ENCODE measurements at places on chromosomes 4 and X. TPM values are rescaled to one million over a fixed set of nuclear protein-coding genes. Genes with fewer than 3 reads are reported as not detected.

DNA sequence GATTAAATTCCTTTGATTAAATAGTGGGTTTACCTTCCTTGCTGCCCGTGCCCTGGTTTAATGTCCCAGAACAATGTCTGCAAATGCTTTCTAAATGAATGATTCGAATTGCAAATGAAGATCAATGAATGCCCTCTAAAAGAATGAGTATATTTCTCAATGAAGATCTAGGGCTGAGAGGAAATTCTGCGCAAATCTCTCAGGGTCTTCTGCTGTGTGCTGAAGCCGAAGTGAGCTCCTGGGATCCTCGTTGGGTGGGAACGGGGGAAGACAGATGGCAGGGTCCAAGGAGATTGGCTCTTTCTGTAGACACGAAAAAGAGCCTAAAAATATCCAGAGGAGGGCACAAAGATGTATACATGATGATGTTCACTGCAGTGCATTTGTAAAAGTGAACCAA, 224.8 kb downstream of the STIM2 start:
- H3K27ac ChIP-seq: no peak overlapping the region
- no peaks in the 10 kb centered on the region for H3K4me1 ChIP-seq
- no peak overlapping the region for H3K4me3 ChIP-seq
- H3K27me3 ChIP-seq: no peaks in the 10 kb centered on the region
- DNase-seq: no peak

- DNase-seq: no peak
- H3K27ac ChIP-seq: no peak overlapping the region
- H3K27me3 ChIP-seq: no peaks in the 10 kb centered on the region
- H3K4me1 ChIP-seq: no peaks in the 10 kb centered on the region
- no peaks in the 10 kb centered on the region for H3K36me3 ChIP-seq
- H3K4me3 ChIP-seq: no peak overlapping the region
Observed at GRCh38 chr4:182510836-182511235, 267.6 kb downstream of the TENM3 start.

DNA sequence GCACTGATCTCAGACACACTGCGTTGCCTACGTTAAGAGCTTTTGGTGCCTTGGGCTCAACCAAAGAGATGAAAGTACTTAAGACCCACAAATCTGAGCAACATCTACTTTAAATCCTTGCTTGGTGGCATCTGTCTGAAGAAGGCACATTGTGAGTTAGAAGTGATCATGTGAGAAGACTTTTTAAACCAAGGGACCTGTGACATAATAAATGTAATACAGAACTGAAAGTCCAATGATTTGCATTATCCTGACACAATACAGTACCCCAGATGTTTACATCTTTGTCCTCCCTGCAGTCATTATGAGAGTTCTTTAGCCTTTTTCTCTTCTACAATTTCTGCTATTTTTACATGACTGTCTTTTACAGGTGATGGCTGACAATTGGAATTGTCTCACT, 96.7 kb upstream of the FTHL17 start:
- DNase-seq: no peak
- H3K27me3 ChIP-seq: no peaks in the 10 kb centered on the region
- H3K27ac ChIP-seq: no peak overlapping the region
- H3K36me3 ChIP-seq: peaks cover 2% of the 10 kb centered on the region
- peaks cover 12% of the 10 kb centered on the region for H3K4me1 ChIP-seq

NRK gene
- 0.16 TPM for total RNA-seq

GC gene
- not detected for total RNA-seq

DNA sequence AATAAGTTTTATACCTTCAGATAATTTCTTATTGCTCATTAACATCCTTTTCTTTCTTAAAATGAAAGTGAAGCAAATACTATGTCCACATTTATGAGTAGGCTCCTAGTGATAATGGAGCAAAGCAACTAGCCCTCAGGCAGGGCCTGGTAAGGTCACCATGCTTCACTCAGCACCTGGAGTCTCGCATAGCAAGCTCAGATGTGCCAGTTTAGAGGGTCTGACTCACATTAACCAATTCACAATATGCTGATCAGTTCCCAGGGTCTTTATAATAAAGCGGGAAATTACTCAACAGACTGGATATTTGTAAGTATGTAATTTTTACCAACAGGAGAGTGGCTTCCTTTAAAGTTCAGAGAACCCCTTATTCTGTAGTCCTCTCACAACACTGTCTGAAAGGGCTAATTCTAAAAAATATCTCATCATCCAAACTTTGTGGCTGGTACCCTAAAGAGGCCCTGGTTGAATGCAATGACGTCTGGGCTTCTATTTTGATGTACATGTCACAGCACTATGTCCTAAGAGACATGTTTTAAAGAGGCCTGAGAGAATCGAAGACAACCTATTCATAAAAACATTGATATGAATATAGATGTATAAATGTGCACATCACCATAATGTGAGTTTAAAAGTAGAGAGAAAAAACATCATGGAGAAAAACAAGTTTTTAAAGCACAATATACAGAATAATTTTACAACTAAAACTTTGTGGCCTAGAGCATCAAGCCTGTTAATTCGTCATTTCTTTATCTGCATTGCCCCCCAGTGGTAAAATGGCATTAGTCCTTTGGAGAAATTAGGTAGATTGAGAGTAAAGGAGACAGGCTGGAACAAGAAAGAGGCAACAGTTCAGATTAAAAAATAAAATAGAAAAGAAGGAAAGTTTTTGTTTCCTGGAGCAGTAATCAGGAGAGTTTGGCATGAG, 44.3 kb downstream of the IL21 start:
- no peaks in the 10 kb centered on the region for H3K36me3 ChIP-seq
- H3K4me1 ChIP-seq: peaks cover 4% of the 10 kb centered on the region
- H3K27ac ChIP-seq: no peak overlapping the region
- no peaks in the 10 kb centered on the region for H3K27me3 ChIP-seq

DNA sequence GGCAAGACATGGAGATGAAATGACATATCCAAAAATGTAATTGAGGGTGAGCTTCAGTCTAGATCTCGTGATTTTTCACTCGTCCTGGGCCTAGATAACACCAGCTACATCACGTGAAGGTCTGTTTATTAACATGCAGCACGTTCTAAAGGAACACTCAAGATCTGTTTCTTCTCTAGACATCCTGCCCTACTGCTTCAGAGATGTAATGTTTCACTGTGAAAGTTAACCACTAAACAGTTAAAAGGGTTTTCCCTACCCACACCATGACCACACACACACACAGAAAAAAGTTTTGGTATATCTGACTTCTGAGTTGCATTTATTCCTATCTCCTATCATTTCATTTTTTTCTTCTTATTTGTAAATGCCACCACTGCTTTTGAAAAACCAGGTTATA, 52.3 kb upstream of the SMIM31 start:
- H3K4me1 ChIP-seq: no peaks in the 10 kb centered on the region
- no peak overlapping the region for H3K27ac ChIP-seq
- no peak for DNase-seq
- H3K36me3 ChIP-seq: no peaks in the 10 kb centered on the region

DNA sequence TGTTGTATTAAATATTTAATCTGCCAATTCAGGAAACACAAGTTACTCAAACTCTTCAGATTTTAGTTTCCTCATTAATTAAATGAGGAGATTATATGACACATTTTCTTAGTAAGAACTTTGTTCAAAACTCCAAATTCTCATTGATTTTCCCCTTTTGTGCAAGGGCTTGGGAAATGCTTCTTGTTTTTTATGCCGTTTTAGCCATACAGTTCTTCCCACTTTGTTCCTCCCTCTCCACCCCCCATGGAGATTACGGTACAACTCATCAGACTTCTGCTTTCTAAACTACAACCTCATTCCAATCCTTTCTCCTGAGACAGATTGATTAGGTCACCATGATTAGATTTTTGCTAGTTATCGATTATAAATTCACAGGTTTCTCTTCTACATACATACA, 10.9 kb upstream of the BBS7 start:
- H3K4me3 ChIP-seq: no peak overlapping the region
- no peaks in the 10 kb centered on the region for H3K4me1 ChIP-seq
- H3K36me3 ChIP-seq: no peaks in the 10 kb centered on the region
- DNase-seq: no peak
- no peaks in the 10 kb centered on the region for H3K27me3 ChIP-seq

DNA sequence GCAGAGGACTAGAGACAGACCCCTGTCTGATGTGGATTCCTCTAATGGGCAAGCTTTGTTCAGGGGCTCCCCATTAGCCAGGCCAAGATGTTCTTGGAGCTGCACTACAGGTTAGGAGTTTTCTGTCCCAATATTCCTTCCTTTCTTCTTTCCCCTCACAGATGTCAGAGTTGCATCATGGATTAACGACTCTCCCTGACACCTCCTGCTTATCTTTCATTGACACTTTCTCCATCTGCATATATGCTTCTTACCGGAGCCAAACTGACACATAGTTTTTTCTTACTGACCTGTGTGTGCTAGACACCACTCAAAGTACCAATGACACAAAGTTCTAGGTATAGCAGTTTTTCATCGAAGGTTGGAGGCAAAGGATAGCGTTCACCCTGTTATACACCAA, 228.6 kb upstream of the HCCS start:
- no peaks in the 10 kb centered on the region for H3K27me3 ChIP-seq
- H3K36me3 ChIP-seq: no peaks in the 10 kb centered on the region
- no peaks in the 10 kb centered on the region for H3K4me1 ChIP-seq

UGT2B17 gene
- 0.19 TPM for total RNA-seq

GRCh38 chr4:174460684-174461083, 61.6 kb downstream of the HPGD start:
- peaks cover 50% of the 10 kb centered on the region for H3K4me1 ChIP-seq
- H3K36me3 ChIP-seq: no peaks in the 10 kb centered on the region
- H3K27me3 ChIP-seq: no peaks in the 10 kb centered on the region
- no peak overlapping the region for H3K4me3 ChIP-seq

- no peak overlapping the region for H3K4me3 ChIP-seq
- H3K4me1 ChIP-seq: peaks cover 11% of the 10 kb centered on the region
- DNase-seq: peak; percentile 37
Observed at GRCh38 chr4:89674876-89675459, 162.0 kb downstream of the SNCA start.

DNA sequence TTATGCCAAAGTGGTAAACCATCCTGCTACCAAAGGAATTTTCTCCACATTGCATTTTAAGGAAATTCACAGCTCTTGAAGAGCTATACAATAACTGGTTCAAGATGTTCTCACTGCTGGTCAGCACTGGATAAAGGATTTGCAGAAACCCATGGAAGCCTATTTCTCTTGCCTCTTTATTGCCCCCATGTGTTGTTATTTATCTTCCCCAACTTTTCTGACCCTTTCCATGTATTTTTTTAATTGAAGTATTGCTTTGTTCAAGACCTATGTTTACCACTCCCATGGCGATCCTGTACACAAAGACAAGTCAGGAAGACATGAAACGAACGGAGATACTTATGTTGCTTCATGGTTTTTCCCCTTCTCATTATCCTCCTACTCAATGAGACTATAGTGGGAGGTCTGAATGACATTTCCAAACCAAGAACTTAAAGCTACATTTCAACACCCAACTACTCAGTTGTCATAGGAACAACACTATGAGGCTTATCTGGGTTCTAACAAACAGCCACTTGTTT, 566.4 kb upstream of the DIPK2B start:
- H3K4me1 ChIP-seq: peaks cover 8% of the 10 kb centered on the region
- no peak overlapping the region for H3K27ac ChIP-seq
- H3K4me3 ChIP-seq: no peak overlapping the region
- no peaks in the 10 kb centered on the region for H3K27me3 ChIP-seq
- no peak for DNase-seq

- no peak overlapping the region for H3K4me3 ChIP-seq
- no peaks in the 10 kb centered on the region for H3K27me3 ChIP-seq
- no peak overlapping the region for H3K27ac ChIP-seq
- no peaks in the 10 kb centered on the region for H3K4me1 ChIP-seq
- DNase-seq: no peak
- H3K36me3 ChIP-seq: no peaks in the 10 kb centered on the region
Observed at GRCh38 chr4:145216535-145216934, 36.1 kb upstream of the OTUD4 start.

GRCh38 chrX:40104630-40104984, 6.8 kb upstream of the BCOR start:
- no peaks in the 10 kb centered on the region for H3K27me3 ChIP-seq
- H3K4me1 ChIP-seq: peaks cover 9% of the 10 kb centered on the region
- H3K36me3 ChIP-seq: no peaks in the 10 kb centered on the region
- H3K4me3 ChIP-seq: peak overlapping the region; percentile 66
- H3K27ac ChIP-seq: no peak overlapping the region
- DNase-seq: no peak

GRCh38 chr4:38318737-38319455, 345.1 kb upstream of the KLF3 start:
- no peaks in the 10 kb centered on the region for H3K36me3 ChIP-seq
- DNase-seq: peak; percentile 76
- H3K27ac ChIP-seq: no peak overlapping the region
- peaks cover 17% of the 10 kb centered on the region for H3K4me1 ChIP-seq
- no peak overlapping the region for H3K4me3 ChIP-seq

DNA sequence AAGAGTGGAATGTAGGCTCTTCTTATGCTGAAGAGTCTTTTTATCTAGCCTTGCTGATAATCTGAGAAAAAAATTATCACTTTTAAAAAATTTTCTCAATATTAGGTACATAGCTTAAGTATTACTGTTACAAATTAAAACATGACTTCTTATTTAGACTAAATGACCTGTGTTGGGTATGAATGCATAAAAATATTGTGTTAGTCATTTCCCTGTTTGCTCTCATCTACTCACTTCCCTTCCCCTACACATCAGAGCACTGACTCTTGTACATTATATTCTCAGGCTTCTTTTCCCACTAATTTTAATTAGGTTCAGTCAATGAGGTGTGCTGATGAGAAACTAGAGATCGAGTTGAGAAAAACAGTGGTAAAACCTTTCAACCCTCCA, 881.0 kb downstream of the PCDH18 start:
- no peak for DNase-seq
- no peaks in the 10 kb centered on the region for H3K36me3 ChIP-seq
- no peaks in the 10 kb centered on the region for H3K4me1 ChIP-seq

CETN2 gene
- 23.9 TPM for total RNA-seq

GRCh38 chr4:77605210-77605902, at the start of gene CXCL13:
TSS of gene CXCL13 (plus strand) at chr4:77605820. CDS start at chr4:77605866, 46 bp downstream.
- H3K27ac ChIP-seq: no peak within 1 kb of the TSS
- no peaks in the 10 kb centered on the region for H3K4me1 ChIP-seq
- H3K4me3 ChIP-seq: no peak within 1 kb of the TSS
- no peaks in the 10 kb centered on the region for H3K36me3 ChIP-seq
- no peaks in the 10 kb centered on the region for H3K27me3 ChIP-seq
- DNase-seq: no peak

CYSLTR1 gene
- not detected for total RNA-seq

- H3K27me3 ChIP-seq: no peaks in the 10 kb centered on the region
- no peaks in the 10 kb centered on the region for H3K36me3 ChIP-seq
- H3K4me3 ChIP-seq: no peak overlapping the region
- no peak overlapping the region for H3K27ac ChIP-seq
- peaks cover 7% of the 10 kb centered on the region for H3K4me1 ChIP-seq
Observed at GRCh38 chr4:88134536-88135355, 23.7 kb downstream of the ABCG2 start.

- H3K4me3 ChIP-seq: no peak overlapping the region
- H3K36me3 ChIP-seq: no peaks in the 10 kb centered on the region
- H3K4me1 ChIP-seq: peaks cover 50% of the 10 kb centered on the region
- H3K27me3 ChIP-seq: no peaks in the 10 kb centered on the region
- H3K27ac ChIP-seq: peak overlapping the region; percentile 75
Observed at GRCh38 chr4:53459548-53459947, 82.1 kb downstream of the FIP1L1 start.

NR3C2 gene
- 0.12 TPM for total RNA-seq

PAGE4 gene
- total RNA-seq: 22.4 TPM

GRCh38 chrX:127128282-127128681, 308.8 kb downstream of the PRR32 start:
- no peaks in the 10 kb centered on the region for H3K27me3 ChIP-seq
- no peak overlapping the region for H3K4me3 ChIP-seq
- DNase-seq: no peak
- no peaks in the 10 kb centered on the region for H3K36me3 ChIP-seq

SPANXB1 gene
- total RNA-seq: not detected

- no peak overlapping the region for H3K27ac ChIP-seq
- DNase-seq: no peak
- H3K4me1 ChIP-seq: peaks cover 6% of the 10 kb centered on the region
- H3K4me3 ChIP-seq: no peak overlapping the region
- H3K27me3 ChIP-seq: no peaks in the 10 kb centered on the region
Observed at GRCh38 chr4:27121830-27122229, 261.2 kb downstream of the STIM2 start.

Data from Caco-2 (cell line).